ENCODE measurements at places on chromosomes 2 and 18.

- peak; percentile 11 for DNase-seq
These were observed 43.9 kb upstream of the RFX8 start for GRCh38 chr2:101518578-101519492.

GRCh38 chr18:63467699-63468098 lies 9.1 kb upstream of the SERPINB5 start:
- no peak for DNase-seq

DNA sequence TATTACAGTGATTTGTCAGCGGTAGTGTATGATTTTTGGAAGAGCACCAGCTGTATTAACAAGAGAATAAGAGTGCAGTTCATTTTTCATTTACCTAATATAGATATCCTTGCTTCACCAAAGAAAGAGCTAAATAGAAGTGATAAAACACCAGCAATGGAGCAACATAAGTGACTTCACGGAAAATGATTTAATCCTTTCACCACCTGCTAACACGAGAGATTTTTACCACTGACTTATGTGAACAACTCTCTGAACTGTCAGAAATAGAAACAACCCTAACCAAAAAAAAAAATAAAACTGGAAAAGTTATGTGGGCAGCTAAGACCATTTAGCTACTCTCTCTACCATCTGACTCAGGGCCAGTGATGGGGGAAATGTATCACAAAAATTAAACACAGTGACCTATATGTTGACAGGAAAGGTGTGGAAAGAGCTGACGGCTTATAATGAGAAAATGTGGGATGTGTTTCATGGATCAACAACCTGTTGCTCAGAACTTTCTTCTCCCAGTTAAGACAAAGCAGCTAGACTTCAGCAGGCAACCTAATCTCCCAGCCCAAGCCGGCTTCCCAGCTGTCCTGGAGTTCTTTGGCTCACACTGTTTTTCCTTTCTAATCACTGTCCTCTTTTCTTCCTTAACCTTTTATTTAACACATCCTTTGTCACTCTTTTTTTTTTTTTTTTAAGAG lies 272.7 kb downstream of the SS18 start:
- no peak for DNase-seq

- no peak for DNase-seq
These were observed 7.0 kb downstream of the C2orf81 start for GRCh38 chr2:74414441-74414840.

DNA sequence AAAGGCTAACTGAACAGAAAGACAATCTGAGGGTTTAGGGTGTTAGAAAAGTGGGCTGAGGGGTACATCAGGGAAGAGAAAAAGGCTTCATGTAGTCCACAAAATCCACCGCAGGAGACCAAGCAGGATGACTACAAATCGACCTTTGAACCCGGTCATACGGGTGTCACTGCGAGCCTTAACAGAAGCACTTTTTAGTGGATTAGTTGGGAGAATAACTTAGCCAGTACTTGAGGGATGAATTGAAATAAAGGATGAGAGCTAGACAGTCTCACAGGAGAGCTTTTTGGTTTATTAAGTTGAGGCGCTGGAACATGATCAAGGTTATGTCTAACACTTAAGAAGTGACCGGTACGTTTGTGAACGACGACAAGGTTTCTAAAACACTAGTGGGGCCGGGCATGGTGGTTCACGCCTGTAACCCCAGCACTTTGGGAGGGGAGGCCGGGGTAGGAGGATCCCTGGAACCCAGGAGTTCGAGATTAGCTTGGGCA lies 217.7 kb downstream of the MCFD2 start:
- no peak for DNase-seq

DNA sequence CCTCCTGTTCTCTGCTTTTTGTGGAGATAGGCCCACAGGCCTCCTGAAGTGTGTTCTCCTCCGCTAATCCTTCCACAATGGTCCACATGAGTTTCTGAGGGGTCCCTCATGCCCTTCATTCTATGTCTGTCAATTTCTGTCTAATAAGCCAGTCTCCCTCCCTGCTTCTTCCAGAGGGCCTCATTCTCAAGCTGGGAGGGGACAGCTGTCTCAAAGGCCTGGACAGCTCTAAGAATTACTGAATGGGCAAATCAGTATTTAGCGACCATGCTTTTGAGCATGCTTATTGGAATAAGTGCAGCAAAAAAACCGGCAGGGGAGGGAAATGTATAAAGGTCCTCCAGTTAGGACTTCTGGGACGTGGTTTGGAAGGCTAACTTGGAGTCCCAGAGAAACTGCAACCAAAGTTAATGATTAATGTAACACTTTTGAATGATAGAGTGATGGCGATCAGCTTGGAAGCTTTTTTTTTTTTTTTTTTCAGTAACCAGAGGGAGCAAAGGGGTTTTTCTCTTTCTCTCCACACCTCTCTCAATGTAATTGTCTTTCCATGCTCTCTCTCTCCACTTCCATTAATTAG lies 890.7 kb upstream of the POU3F3 start:
- DNase-seq: no peak

GRCh38 chr2:46198164-46198883 lies 98.9 kb upstream of the EPAS1 start:
- no peak for DNase-seq

GRCh38 chr18:59822612-59823550 lies 76.9 kb upstream of the PMAIP1 start:
- DNase-seq: no peak

DNA sequence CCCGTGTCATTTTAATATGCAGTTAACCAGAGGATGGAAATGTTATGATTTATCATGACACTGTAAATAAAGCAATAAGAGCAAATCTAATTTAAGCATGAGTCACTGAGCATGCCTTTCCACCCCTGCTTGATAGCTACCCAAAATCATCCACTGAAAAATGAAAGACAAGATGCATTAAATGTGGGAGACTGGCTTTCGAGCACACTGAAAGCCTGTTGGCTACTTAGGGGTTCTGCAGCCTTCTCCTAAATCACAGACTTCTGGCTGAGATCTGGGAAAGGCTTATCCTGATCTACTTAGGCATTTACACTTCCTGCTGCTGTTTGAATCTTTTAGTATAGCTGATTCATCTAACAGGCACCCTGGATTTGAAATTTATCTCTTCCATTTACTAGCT lies 778.3 kb upstream of the CDH7 start:
- DNase-seq: no peak

DNA sequence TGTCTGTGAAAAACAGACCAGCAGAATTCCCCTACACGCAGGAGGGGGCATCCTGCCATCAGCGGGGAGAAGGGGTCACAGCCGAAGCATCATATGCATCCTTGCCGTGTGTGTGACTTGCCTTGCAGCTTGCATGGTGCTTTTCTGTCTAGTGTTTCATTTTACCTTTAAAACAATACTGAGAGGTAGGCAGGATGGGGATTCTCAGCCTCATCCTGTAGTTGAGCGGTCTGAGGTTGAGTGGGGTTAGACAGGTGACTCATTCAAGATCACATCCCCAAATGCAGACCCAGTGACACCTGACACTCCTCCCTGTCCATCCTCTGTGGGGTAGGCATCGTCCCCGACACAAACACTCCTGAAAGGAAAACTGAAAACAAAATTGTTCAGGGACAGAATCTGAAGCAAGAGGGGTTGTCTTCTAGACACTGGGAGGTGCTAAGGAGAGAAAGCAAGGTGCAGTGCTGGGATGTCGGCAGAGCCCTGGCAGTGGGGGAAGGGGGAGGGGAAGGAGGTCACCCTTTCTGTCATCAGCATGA lies 7.9 kb downstream of the ARL4C start:
- no peak for DNase-seq

GRCh38 chr2:205484215-205484614 lies 198.1 kb upstream of the NRP2 start:
- DNase-seq: no peak

DNA sequence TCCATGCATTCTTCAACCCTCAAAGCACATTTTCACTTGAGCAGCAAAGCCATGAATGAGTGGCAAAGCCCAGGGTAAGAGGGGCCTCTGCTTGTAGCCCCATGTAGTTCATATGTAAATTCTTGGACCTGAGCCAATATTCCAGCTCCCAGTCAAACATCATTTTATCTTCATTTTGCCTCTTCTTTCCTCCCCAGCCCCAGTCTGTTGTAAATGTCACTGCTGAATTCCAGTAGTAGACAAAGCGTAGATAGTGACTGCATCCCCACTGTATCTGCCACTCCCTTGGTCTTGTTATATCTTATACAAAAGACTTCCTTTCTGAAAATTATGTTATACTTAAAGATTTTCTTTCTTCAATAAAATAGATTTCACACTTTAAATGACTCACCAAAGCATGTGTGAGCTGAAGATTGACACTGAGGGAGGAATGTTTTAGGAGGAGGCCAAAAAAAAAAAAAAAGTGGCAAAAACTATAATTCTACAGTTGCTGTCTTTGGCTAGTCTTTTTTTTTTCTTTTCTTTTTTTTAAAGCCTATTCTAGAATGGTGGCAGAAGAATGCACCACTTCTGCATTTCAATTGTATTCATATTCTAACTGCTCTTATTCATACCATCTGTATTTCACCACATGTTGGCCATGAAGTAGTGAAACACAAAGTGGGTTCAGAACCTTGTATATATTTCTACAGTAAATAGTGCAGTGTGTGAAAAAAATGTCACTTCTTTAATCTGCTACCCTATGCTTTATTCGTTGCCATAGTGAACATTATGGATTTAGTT lies 306.1 kb downstream of the CPS1 start:
- no peak for DNase-seq

- DNase-seq: no peak
These were observed 397.7 kb downstream of the TRIB2 start for GRCh38 chr2:13114391-13114790.

DNA sequence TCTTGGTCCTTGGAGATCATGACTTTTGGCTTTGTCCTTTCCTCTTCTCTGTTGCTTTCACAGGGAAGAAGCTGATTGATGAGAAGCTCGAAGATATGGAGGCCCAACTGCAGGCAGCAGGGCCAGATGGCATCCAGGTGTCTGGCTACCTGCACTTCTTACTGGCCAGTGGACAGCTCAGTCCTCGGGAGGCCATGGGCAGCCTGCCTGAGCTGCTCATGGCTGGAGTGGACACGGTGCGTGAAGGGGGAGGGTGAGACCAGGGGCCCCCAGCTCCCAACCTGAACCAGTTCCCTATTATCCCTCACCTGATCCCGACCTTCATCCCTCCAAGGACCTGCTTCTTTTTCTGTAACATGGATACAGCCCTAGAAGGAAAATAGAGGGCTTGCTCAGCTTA lies 18.7 kb downstream of the PRKAG3 start:
- DNase-seq: no peak

DNA sequence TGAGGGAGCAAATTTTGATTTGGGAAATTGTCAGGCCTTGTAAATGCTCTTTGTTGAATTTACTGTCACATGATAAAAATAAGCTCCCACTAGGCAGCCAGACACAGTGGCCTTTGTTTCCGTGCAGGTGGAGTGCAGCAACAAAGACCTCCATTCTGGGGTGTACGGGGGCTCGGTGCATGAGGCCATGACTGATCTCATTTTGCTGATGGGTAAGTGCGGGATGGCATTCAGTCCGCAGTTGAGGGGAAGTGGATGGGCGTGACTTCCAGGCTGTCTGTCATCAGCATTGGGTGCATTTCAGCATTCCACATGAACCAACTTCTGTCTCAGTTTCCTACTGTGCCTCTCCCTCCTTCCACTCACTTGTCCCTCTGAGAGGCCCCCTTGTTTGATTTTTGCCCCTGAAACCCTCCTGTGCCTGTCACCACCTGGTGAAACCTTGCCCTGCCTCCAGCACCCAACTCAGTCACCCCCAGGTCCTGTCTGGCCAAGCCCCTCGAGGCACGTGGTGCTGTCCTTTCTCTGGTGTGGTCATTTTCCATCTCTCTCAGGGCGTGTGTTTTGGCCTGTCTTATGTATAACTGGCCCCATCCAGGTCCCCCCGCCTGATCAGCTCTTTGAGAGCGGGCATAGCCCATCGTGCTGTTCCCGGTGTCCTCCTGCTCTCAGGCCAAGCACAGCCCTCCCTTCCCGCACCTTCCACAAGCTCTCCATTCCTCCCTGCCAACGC lies 16.3 kb downstream of the CNDP2 start:
- no peak for DNase-seq

DNA sequence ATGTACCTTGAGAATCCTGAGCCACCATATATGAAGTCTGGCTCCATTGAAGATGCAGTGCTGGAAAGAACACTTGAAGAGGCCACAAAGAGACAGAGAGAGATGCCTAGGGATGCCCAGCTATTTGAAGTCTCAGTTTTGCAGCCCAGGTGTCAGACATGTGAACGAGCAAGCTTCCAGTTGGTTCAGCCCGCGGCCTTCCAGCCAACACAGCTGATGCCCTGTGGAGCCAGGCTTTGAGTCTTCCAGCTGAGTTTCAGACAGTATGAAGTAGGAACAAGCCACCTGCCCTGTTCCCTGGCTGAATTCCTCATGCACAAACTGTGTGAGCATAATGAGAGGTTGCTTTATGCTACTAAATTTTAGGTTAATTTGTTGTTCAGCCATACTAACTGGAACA lies 108.8 kb downstream of the SPHKAP start:
- DNase-seq: no peak
